ENCODE measurements at places on chromosomes 12 and 14.

GRCh38 chr12:104462931-104463339, 6.2 kb downstream of the CHST11 start:
- no peak for DNase-seq

GRCh38 chr12:5439788-5440300, 7.9 kb downstream of the NTF3 start:
- no peak for DNase-seq

- DNase-seq: no peak
These were observed 275.2 kb upstream of the GARIN6 start for GRCh38 chr12:99372257-99372920.

GRCh38 chr14:56378046-56378445, 201.6 kb upstream of the TMEM260 start:
- DNase-seq: no peak

DNA sequence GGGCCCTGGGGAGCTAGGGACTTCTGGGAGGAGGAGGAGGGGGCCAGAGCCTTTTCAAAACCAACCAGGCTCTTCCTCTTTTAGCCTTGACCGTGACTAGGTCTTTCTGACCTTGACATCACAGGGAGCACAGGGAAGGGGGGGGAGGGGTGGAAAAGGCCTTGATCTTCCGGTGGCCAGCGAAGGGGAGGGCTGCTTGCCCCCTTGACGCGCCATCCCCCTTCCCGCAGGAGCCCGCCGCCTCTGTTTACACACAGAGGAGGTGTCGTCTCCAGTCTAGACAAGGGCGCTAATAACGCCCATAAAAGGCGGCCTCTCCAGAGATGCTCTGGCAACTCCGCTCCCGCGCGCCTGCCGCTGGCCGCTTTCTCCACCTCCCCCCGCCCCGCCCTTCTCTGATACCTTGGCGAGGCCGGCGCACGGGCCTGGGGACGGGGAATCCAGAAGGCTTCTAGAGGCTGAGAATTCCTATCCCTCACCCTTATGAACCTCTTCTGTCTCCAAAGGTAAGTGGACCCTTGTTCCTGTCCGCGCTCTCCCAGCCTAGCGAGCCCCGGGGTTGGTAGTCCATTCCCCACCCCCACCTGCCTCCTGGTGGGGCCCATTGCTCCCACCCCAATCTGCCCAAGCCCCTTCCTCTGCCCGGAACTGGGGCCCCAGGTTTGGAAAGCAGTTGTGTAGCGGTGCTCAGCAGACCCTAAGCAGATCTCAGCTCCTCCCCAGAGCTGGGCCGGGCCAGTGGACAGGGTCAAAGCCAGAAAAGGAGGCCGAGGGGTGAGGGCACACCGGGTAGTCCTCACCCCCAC, 4.9 kb upstream of the HOXC12 start:
- peak; percentile 72 for DNase-seq

GRCh38 chr14:77622366-77622961, 6.0 kb upstream of the SPTLC2 start:
- no peak for DNase-seq

DNA sequence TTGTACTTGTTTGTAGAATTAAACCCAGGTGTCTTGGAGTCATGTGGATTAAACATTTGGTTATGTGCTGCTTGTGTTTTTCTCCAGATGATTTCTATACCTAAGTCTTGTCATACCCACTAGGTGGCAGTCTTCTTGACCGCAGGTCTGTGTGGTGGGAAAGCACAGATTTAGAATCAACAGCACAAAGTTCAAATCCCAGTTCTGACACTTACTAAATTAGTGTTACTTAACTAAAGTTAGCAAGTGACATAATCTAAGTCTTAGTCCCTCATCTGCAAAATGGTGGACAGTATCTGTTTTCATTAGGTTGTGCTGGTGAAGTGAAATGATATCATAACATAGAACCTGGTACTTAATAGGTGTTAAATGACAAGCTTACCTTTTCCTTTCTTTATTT, 151.0 kb upstream of the ARHGAP5 start:
- no peak for DNase-seq

- no peak for DNase-seq
These were observed 99.6 kb downstream of the LIN7A start for GRCh38 chr12:80838024-80838658.

DNA sequence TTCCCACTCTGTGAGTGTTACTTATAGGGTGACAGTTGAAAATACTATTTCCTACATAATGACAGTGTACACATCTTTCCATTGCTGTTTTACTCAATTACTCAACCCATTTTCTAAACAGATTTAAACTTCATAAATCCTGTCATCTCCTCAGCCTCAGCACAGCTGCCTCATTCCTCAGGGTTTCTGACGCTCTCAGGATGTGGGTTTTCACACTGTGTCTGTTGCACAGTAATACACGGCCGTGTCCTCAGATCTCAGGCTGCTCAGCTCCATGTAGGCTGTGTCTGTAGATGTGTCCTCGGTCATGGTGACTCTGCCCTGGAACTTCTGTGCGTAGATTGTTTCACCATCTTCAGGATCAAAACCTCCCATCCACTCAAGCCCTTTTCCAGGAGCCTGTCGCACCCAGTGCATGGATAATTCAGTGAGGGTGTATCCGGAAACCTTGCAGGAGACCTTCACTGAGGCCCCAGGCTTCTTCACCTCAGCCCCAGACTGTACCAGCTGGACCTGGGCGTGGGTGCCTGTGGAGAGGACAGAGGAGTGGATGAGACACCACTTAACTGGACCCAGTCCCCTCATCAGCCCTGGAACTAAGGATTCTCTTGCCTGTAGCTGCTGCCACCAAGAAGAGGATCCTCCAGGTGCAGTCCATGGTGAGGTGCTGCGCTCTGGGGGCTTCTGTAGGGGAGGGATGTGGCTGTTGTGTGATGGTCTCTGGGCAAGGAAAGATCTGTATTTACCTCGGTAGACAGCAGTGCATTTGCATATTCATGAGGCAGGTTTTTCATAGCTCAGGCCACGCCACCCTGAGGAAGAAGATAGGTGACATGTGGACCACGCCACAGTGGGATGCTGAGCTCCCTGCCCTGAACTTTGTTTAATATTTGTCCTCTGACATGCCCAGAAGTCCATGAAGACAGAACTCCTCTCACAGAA, 750.2 kb downstream of the TMEM121 start:
- no peak for DNase-seq

- DNase-seq: no peak
These were observed 118.7 kb upstream of the MDM1 start for GRCh38 chr12:68450947-68451260.

- DNase-seq: no peak
These were observed 5.3 kb downstream of the USP15 start for GRCh38 chr12:62265511-62265910.

- DNase-seq: no peak
These were observed 119.9 kb upstream of the NCOR2 start for GRCh38 chr12:124687174-124687902.
